ENCODE measurements at places on chromosomes 2 and 18.

DNA sequence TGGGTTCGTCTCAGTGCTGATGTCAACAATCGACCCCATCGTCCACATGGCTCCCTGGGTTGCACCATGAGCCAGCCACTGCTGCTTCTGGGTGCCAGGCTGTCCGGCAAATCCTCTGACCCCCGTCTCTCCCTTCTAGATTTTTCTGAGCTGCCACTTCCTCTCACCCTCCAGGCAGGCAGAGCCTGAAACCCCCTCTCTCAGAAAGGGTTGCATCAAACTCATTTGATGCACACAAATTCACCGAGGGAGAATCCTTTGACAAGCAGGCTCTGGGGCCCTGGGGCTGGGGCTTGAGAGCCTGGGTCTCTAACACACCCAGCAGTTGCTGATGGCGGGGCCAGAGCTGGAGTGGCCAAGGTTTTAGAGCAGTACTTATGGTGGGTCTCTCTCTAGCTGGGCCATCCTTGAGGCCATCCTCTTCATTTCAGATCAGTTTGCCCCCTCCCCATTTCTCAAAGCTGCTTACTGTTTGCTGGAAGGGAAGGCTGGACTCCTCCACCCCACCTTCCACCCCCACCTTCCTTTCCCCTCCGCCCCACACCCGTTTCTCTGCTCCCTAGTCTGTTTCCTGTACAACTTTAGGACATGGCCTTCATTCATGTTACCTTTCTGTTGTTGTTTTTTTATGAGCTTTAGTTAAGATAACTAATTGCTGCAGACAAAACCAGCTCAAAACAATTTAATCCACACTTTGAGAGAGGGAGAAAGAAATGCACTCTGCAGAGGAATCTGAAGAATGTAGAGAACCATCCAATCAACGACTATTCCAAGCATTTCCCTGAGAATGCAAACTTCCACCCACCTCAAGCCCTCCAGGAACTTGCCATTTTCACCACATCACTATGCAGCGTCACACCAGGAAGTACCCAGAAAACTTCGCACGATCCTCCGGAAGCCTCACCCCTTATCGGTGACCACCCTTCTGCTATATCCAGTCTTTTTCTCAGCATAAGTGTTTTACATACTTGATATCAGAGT, 69.5 kb downstream of the ARL4C start:
- peak; percentile 54 for DNase-seq

DNA sequence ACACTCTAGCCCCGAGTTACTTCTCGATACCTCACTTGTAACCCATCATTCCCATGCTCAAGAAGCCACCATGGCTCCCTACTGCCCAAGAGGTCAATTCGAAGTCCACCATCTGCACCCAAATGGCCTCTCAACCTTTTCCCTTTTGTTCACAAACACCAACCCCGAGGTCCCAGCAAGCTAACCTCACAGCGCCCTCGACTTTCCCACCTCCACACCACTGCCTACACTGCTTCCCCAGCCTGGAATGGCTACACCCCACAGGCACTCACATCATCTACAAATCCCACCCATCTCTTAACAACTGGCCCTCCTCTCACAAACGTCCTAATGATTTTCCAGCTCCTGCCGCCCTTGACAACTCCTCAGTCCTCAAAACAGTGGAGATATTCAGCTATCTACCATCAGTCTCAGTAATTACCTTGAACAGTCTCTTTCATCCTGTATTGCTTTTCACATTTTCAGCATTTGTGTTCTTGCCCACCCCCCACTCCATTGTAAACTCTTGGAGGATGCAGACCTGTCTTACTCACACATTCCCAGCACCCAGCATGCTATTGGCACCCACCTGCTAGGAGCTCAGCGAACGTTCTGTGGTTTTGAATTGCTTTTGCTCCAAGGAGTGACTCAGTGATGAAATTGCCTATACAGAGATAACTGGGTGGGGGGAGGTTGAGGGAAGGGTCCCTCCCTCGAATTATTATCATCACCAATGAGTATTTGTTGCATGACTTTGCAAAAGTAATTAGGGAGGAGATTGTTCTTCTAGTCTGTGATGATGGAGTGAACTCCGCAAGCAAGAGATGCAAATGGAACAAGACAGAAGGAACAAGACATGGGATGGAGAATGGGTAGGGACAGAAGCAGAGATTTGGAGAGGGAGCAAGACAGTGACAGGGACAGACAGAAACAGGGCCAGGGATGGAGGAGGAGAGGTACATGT, 106.8 kb downstream of the CYP26B1 start:
- DNase-seq: no peak

DNA sequence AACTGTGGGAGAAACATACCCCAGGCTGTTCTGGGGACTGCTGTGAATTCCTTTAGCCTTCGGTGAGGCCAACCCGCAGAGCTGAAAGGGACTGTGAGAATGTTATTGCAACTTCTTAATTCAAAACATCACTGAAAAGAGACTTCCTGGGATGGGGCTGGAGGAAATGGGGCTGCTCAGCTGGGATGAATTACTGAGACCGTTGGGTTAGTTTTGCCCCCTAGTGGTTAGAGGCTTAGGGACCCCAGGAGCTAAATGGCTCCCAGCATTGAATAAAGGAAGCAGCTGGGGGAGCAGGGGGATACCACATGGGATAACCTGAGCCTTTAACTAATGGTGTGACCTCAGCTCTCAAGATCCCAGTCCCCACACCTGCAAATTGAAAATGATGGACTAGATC, 941.1 kb upstream of the FANCL start:
- DNase-seq: no peak

GRCh38 chr2:47334356-47335136, 68.4 kb upstream of the MSH2 start:
- no peak for DNase-seq
